ENCODE measurements at places on chromosomes 3 and 15.

DNA sequence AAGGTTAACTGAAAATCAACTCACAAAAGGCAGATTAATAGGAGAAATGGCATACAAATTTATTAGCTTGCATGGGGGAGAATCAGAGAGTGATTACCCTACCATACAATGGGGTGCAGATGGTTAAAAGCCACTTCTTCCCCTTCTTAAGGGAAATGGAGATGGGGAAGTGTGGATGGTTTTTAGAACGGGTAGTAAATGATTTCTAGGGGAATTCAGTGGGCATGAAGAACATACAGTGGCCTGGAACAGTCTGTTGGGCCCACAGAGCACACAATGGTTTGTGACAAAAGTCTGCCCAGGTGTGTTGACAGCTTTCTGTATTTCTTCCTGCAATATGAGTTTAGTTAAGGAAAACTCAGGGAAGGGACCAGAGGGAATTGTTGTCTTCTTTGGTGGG lies 61.0 kb downstream of the C3orf80 start:
- no peak for DNase-seq

GRCh38 chr3:192864941-192865340 lies 52.7 kb downstream of the MB21D2 start:
- no peak for DNase-seq

DNA sequence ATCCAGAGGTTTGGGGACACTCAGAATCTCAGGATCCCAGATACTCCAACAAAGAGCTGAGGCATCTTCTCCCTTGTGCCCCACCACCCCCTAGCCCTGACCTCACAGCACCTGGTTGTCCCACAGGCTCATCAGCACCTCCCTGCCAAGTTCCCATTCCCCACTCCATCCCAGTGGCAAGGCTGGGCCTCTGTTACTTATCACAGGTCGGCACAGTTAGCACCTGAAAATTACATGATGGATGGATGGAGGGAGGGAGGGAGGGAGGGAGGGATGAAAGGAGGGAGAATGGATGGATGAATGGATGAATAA lies 12.8 kb downstream of the MYL3 start:
- no peak for DNase-seq

- DNase-seq: no peak
Observed at GRCh38 chr15:34185666-34186065, 24.2 kb downstream of the KATNBL1 start.

DNA sequence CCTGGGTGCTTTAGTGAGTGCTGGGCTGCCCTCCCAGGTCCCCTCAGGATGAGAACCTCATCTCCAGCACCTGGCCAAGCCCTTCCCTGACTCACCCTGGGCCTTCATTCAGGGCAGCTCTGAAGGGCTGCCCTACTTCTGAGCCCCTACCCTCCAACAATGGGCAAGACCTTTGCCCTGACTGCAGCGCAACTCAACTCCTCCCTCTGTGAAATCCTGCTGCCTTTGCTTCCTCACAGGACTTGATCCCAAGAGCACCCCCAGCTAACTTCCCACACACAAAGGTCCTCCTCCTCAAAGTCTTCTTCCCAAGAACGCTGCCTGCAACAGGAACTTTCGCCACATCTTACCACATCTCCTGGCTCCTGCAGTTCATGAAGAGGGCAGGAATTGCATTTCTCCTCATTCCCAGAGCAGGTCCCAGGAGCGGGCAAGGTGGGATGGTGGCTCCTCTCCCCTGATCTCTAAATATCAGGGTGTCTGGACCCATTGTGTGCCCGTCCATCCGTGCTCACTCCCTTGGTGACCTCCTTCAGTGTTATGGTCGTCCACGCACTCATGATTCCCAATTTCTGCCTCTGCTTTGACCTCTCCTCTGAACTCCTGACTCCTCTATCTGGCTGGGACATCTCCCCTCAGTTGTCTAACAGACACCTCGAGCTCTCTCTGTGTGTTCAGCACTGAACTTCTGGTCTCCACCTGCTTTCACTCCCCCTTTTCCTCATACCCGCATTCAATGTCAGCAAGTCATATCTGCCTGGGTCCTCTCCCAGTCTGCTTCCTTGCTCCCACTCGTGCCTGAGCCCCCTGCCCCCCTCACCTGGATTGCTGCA lies 4.5 kb upstream of the SSUH2 start:
- no peak for DNase-seq

DNA sequence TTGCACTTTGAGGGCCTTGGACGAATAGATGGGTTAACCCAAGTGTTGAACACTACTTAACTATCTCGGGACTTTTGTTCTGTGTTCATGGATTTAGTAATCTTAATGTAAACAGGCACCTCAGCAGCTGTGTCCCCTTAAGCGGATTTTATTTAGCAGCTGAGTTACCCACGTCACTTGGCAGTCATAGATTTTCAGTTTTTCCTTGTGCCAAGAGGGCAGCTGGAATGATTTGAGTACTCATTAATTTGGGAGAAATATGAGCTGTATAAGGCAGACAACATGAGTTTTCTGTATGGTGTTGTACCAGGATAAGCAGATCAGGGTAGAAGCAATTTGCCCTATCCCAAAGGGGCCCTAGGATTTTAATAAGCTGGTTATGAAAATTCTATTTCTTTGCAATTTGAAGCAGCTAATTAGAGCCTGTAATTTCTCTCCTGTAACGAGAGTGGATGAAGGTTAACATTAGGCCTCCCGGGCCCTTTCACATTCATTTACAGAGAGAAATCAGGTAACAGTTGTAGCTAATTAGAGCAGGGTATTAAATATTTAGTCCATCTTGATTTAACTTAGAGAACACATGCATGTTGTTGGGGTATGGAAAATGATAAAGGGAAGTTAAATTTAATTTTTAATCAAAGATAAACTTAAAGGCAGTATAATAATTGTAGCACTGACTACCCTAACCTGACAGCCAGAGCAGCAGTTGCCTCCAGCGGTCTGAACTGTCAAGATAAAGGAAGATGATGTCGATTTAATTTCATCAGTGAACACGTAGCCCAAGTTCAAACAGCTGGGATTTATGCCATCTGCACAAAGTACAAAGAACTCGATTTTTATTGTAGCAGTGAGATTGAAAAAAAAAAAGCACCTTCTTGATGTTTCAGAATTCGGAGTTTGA lies 194.5 kb downstream of the LRTM1 start:
- no peak for DNase-seq

- DNase-seq: no peak
Observed at GRCh38 chr3:114119776-114120175, 59.1 kb downstream of the DRD3 start.

DNA sequence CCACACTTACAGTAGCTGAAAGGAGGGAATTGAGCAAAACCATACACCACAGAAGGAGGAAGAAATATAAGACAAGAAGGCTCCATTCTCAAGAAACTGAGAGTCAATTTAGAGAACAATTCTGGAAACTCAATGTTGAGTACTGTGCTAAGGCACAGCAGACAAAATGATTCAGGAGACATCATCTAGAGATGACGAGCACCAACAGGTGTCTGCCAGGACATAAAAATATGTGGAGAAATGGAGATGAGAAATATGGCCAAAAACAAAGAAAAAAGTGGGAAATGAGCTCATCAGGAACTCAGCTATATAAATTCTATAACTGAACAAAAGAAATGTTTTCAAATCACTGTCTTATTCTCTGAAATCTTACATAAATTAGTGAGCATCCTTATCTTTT lies 343.7 kb downstream of the ERC2 start:
- no peak for DNase-seq

GRCh38 chr3:157693762-157694161 lies 190.5 kb upstream of the VEPH1 start:
- DNase-seq: no peak

DNA sequence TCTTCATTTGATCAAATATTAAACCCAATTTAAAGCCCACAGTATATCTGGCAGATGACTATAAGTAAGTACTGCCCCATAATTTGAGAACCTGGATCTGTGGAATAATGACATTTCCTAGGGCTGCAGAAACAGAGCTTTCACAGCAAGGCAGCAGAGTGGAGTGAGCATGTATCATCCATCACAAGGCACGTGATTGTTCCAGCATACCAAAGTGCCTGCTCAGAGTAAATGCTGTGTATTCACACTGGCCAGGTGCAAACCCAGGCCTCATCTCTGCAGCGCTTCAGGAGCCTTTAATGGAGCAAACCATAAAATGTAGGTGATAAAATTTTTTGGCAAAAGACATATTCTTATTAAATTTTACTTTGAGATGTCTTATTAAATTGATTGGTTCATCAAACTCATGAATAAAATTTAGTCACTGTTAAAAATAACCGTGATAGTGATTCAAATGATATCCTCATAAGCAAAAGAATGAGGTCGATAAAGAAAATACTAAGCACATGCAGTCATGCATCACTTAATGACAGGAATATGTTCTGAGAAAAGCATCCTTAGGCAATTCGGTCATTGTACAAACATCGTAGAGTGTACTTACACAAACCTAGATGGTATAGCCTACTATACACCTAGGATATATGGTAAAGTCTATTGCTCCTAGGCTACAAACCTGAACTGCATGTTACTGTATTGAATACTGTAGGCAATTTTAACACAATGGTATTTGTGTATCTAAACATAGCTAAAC lies 99.3 kb upstream of the SLC24A5 start:
- no peak for DNase-seq

- DNase-seq: no peak
Observed at GRCh38 chr3:127217596-127218453, 24.9 kb downstream of the PRR23E start.

GRCh38 chr15:34362047-34362773 lies 4.8 kb downstream of the LPCAT4 start:
- DNase-seq: no peak

DNA sequence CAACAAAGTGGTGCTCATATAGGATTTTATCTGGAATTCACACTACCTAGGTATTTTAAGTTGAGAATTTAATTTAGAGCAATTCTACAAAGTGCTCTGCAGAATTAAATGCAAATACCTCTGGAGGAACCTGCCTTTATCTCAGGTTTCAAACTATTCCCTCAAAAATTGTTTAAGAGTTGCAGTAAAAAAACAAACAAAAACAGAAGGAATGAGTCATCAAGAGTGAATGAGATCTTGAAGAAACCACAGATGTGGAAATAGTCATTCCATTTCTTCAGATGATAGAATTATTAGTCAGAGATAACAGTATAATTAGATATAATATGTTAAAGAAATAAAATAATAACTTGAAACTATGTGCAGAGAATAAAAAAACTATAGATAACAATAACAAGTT lies 80.8 kb upstream of the SCN5A start:
- DNase-seq: no peak

GRCh38 chr3:171348121-171348520 lies 112.1 kb downstream of the TNIK start:
- DNase-seq: no peak

GRCh38 chr15:75903331-75904239 lies at the start of gene FBXO22:
Gene FBXO22, plus strand, starts transcription at chr15:75903878. Its CDS starts 86 bp downstream, at chr15:75903964.
- peak; percentile 82 for DNase-seq

- no peak for DNase-seq
Observed at GRCh38 chr15:34642247-34642646, 58.8 kb upstream of the GOLGA8B start.

- no peak for DNase-seq
Observed at GRCh38 chr15:34944936-34945335, 24.6 kb downstream of the AQR start.

DNA sequence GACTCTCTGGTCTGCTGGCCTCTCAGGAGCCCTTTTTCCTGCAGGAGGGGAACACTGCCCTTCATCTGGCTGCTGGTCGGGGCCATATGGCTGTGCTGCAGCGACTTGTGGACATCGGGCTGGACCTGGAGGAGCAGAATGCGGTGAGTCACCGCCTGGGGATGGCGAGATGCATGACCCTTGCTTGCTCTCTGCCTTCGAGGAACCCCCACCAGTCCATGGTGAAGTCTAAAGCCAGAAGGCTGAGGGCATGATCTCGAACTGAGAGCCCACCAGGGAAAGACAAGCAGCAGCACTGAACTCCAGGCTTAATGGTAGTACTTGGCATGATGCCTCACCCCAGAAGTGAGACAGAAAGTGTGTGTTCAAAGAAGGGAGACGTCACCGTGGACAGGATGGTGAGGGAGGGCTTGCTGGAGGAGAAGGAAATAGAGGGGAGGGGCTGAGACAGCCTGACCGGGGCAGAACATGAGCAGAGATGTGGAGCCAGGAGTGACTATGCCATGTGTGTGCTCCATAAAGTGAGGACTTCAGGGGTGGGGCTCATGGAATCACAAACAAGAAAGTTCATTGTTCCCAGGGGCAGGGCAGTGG lies 19.2 kb downstream of the ANKDD1A start:
- no peak for DNase-seq

DNA sequence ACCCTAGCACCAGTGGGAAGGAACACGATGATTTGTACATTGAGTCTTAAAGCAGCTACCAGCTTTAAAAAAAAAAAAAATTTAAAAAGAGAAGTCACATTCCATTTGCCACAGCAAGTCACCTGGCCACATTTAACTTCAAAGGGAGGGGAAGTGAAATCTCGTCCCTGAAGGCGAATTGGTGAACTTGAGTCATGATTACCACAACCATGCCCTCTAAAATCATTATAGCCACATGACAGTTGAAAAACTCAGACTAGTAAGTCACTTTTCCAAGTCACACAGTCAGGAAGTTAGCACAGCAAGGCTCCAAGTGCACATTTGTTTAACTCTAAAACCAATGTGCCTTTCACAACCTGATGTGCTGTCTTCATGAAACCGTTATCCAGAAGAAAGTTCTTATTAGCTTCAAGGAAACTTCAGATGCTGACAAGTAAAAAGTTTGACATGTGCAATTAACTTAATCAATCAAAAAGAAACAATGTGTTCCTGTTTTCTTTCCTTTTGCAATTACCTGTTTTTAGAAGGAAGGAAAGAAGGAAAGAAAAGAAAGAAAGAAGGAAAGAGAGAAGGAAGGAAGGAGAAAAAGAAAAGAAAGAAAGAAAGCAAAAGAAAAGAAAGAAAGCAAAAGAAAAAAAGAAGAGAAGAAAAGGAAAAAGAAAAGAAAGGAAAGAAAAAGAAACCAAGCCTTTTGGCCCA lies 8.3 kb upstream of the THSD4 start:
- DNase-seq: no peak

GRCh38 chr3:16064642-16065414 lies 109.7 kb upstream of the GALNT15 start:
- DNase-seq: no peak

DNA sequence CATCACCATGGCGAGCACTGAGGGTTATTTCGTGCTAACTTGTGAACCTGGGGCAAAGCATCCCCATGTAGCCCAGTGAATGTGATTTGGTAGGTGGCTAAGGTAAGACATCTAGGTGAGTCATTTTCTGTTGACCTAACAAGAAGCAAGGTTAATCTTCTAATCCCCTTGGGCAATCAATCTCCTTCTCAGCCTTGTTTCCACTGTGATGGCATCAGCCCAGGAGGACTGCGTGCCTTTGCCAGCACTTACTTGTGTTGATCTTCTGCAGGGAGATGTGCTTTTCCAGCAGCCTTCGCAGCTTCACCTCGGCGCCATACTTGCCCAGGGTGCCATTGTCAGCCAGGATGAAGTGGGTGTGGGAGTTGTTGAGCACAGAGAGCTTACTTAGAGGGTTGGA lies 35.7 kb downstream of the TRPM1 start:
- DNase-seq: no peak

DNA sequence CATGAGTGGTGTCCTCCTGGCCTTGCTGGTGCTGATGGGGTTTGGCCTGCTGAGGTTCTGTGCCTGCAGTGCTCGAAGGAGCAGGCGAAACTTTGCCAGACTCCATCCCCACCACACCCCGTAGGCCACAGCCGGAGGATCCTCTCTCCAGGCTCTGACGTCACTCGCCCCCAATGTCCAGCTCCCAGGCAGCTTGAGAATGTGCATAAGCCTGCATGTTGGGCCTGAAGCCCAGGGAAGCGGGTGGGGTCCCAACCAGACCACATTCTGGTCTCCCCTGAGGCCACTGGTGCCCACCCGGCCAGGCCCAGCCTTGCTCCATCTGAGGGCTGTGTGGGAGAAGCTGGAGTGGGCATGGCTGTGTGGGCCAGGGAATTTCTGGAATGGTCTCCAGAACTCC lies 109.8 kb downstream of the ASB7 start:
- DNase-seq: no peak

Data from activated CD4-positive, alpha-beta T cell treated with anti-CD3 and anti-CD28 coated beads, Interleukin-2, amount 50 U/mL, for 4 hours (primary cell).